ENCODE measurements at places on chromosomes 13 and 19.

DNA sequence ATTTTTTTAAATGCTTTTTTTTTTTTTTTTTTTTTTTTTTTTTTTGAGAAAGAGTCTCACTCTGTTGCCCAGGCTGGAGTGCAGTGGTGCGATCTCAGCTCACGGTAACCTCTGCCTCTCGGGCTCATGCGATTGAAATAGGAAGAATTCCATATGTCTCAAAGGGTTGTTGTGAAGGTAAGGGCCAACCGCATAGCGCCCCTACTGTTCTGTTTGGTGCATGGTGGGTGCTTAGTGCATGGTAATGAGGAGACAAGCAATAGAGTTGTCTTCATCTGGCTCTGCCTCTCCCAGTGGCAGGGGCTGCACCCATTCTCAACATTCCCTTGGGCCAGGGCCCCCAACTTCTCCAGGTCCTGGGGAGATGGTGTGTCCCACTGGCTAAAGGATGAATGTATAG lies 68.7 kb downstream of the RASL11A start:
- peak; percentile 59 for DNase-seq

GRCh38 chr19:51246164-51246552 lies 4.7 kb upstream of the SIGLECL1 start:
- no peak for DNase-seq

- DNase-seq = no peak
Measured at GRCh38 chr19:10872546-10873107, 1.3 kb downstream of the CARM1 start.

GRCh38 chr13:98022210-98022609 lies 68.7 kb downstream of the IPO5 start:
- no peak for DNase-seq

DNA sequence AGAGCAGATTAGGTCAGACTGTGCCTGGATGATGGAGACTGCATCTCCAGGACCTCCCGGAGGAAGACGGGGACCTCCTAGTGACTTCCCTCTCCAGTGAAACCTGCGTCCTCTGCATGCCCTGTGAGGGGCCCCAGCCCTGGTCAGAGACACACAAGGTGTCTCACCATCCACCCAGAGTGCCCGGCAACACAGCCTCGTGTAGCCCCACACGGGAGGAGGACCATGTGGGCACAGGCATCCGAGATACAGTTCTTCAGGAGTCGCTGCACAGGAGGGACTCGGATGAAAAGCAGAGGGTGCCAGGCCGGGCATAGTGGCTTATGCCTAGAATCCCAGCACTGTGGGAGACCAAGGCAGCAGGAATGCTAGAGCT lies 64.8 kb downstream of the PEPD start:
- no peak for DNase-seq
